ENCODE measurements at places on chromosomes 7 and 10.

GRCh38 chr7:30411897-30412296, 66.7 kb downstream of the NOD1 start:
- DNase-seq = no peak

GRCh38 chr10:20215547-20216152, 399.4 kb downstream of the PLXDC2 start:
- no peak for DNase-seq

- DNase-seq = no peak
Observed at GRCh38 chr7:83476511-83477050, 172.4 kb downstream of the SEMA3E start.

DNA sequence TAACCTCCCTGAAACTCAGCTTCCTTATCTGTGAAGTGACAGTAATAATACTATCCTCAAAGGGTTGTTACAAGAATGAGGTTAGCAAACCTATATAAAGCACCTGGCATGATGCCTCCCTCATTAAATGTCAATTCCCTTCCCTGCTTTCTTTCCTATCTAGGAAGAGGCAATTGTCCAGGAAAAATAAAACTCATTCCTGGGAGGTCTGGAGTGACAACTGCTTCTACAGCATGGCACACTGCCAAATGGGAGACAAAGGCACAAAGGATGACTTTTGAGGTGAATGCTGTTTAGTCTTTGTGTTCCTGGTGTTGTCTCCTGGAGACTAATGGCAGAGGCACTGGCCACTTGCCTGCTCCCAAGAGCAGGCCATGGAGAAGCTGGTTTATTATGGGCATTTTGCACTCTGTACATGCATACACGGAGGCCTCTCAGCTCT, 32.2 kb upstream of the PDE1C start:
- no peak for DNase-seq

GRCh38 chr10:33573606-33574005, 239.1 kb upstream of the NRP1 start:
- no peak for DNase-seq

- no peak for DNase-seq
Observed at GRCh38 chr10:59513558-59513957, 151.2 kb upstream of the FAM13C start.

DNA sequence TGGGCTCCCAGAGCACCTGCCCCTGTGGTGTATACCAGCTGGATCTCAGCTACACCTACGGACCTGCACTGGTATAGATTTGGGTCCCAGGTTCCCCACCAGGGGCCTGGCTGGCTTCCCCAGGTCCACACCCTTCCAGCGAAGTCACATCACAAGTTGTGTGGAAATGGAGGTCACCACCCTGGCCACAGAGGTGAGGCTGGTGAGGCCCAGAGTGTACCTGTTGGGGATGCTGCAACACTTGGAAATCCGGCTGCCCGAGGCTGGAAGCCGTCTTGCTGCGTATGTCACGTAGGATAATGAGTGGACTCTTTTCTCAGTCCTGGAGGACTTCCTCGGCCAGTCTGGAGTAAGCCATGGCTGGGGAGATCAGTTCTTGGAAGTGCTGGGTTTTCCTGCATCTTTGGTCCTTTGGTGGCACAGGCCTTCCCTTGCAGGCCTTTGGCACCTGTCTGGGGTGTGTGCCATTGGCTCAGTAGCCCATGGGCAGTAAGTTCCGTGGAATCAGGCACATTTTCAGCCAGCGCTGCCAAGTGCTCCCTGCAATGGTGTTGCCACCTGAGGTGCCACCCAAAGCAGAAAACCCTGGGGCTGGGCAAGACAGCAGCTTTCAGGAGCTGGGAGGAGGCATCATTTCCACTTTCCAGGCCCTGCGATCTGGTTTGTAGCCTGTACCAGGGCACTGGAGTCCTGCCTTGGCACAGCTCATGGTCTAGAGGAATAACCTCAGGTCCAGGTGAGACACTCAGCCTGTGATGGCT, 97.9 kb downstream of the LHPP start:
- DNase-seq = no peak

DNA sequence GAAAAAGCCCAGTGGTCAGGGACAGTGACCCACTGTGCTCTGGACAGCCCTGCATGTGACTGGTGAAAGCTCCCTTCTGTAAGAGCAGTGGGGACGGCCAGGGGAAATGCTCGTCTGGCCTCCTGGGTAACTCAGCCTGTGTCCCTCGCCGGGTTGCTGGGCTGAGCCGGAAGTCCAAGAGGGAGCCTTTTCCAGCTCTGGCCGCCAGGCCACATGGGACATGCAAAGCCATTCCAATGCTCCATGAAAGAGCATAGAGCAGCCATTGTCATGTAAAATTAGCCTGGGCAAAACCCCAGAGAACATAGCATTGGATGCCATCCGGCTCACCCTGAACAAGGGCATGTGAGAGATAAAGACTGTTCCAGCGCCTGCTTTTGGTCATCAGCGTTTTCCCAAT, 64.9 kb upstream of the ADRB1 start:
- no peak for DNase-seq

GRCh38 chr10:49099046-49099445, 16.3 kb downstream of the VSTM4 start:
- no peak for DNase-seq

GRCh38 chr7:117259615-117260014, 63.2 kb downstream of the WNT2 start:
- DNase-seq = no peak

- no peak for DNase-seq
Observed at GRCh38 chr7:117895276-117895675, 22.0 kb upstream of the CTTNBP2 start.

DNA sequence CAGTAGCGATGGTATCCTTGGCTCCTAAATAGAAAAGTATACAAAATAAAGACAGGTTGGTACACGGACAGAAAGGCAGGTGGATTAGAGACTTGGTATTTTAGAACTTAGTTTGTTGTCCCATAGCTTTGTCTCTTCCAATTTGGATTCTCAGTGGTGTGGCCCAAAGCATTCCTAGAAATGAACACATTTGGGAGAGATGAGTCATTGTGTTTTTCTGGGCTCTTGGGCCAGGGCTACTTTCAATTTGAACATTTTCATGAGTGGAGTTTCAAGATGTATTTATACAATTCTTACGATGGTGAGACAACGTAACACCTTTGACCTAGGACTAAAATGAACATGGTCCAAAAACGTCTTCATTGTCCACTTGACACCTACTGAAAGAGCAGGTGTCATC, 225.1 kb upstream of the YAE1 start:
- DNase-seq = no peak

DNA sequence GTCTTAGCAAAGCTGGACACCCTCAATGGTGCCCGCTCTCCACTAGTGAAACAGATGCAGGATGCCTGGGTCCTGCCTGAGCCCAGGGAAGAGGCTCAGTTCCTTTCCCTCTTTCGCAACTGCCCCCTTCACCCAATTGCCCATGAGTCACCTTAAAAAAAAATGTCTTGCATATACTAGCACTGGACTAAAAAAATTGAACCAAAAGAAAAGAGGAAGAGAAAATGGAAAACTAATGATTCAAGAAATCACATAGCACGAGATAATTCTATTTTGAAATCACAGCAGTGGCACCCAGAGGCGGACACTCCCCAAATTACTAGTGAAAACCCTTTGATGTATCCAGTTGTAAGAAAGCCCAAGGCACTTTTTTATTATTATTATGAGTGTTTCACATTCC, 972.5 kb downstream of the LRMDA start:
- no peak for DNase-seq

GRCh38 chr10:8026349-8027259, 27.9 kb upstream of the GATA3 start:
- DNase-seq = no peak

GRCh38 chr7:50363327-50364060, 59.0 kb downstream of the IKZF1 start:
- no peak for DNase-seq

- no peak for DNase-seq
Observed at GRCh38 chr7:2009541-2010001, 223.2 kb downstream of the MAD1L1 start.

All from effector CD4-positive, alpha-beta T cell (primary cell).